Putamen (tissue), 1 donor: ENCODE measurements at places on chromosomes 4 and X.

GRCh38 chr4:124044867-124045266 is 648.3 kb downstream of the SPRY1 start:
- DNase-seq, result no peak

- peak; percentile 57 for DNase-seq
Observed at GRCh38 chr4:27084685-27085361, 224.2 kb downstream of the STIM2 start.

DNA sequence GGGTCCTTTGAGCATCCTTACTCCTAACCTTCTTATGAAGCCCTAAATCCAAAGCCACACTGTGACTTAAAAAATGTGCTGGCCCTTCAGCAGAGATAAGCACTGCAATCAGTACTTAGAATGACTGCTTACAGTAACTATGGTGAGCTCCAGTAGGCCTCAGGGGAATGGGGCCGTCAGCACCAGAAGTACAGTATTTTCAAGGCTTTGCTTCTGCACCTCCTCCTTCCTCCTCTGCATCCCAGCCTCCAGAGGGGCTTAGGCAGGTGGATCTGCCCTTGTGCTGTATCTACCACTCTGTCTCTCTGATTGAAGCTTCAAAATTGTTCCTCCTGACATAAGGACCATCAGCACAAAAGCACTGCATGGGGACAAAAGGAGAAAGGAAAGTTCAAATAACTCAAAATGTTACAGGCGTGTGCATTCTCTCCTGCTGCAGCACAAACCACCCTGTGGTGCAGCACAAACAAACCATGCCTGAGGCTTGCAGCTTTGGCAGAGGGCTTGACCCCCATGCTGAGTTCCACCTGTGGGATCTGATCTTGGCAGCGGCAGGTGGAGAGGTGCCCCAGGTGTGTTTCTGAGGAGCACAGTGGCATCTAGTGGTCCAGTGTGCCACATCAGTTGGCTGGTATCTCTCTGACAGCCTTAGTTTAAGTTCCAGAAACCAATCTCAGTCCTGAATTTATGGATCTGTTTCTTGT is 164.7 kb downstream of the SOWAHB start:
- DNase-seq, result no peak

- DNase-seq, result no peak
Observed at GRCh38 chrX:34880656-34881055, 61.9 kb upstream of the FAM47B start.

DNA sequence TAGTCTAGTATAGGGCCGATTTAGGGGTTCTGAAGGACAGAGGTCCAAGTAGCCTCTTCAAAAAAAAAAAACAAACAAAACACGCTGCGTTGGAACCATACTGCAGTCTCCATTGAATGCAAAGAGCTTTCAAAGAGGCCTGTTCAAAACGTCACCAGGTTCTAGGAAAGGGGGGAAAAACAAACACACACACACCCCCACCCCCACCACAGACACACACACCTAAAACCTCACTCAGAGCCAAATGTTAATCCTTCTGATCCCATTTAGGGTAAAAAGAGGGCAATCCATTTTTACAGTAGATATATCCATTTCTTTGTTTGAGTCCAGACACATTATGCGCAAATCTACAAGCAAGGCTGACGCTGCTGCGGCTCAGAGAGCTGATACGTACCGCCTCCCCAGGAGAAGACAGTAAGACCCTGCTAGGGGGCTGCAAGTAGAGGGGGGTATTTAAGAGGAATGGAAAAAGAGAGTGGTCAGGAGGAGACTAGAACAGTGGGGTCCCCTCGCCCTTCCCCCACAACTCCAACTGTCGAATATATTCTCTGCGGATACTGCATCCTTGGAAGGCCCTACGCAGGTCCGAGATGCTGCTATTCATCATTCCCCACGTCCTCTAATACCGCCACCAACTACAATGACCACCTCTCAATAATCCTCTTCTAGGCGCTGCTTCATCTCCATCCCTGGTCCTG is 1.3 kb downstream of the NKRF start:
- DNase-seq, result no peak

DNA sequence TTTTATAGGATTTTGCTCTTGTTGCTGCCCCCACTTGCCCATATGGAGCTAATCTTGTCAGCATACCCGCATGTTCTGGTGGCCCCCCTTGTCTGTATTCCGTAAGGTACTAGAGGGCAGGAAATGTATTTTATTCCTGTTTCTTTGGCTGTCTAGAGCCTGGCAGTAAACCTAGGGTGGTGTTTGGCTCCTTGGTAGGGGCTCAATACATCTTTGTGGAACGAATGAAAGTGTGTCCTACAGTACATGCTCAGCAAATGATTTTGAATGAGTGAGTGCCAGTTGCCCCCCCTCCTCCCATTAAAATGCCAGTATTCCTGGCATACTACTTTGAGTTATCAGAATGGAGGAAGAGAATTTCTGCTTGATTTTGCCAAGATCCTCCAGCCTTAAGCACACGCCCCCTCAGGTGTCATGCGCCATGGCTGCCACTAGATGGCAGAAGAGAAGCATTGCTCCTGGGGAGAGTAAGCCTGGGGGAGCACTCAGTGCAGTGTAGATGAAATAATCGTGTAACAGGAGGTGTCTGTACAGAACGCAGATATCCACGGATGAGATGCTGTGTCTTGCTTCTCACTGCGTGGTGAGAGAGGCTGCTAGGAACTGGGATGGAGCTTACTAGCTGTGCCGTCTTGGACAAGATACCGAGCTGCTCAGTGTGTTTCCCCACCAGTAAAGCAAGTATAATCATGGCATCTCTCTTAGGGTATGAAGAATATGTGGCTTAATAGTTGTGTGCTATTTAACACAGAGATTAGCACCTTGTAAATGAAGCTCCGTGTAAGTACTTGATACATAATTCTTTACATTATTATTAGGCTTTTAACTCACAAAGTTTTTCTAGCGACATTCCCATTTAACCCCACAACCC is 17.2 kb upstream of the RNF212 start:
- DNase-seq, result peak; percentile 83

DNA sequence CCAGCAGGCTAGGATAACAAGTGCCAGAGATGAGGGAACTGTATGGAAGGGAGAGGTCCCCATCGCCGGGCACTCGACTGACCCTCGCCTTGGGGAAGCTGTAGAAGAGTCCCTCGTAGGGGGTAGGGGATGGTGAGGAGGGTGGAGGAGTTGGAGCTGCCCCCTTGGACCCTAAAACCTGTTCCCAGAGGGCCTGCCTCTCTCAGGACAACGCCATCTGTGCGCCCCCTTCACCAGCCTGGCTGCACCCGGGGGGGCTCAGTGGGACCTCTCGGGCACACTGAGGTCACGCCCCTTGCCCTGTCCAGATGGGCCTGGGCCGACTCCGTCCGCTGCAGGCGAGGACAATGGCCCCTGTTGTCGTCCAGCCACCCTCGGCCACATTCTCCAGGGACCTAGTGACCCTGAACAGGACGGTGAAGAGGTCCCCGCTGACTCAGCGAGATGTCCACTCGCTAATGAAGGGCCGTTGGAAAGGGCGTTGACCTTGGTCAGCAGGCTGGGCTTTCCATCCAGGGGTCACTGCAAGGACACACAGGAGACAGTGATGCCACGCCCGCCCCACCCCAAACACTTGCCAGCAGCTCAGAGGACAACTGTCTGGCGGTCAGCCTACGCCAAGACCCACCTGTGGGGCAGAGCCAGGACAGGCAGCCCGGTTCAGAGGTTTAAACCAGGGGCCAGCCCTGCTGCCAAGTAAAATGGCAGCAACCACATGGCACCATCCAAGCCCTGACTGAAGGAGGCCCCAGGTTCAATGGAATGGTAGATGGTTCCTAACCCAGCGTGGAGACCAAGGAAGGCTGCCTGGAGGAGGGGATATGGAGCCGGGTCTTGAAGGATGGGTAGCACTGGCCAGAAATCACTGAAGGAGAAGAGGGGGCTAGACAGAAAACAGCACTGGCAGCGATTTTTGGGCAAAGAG is 51.2 kb downstream of the HMX1 start:
- DNase-seq, result no peak

GRCh38 chrX:64204701-64205440 is 637 bp downstream of the AMER1 start:
- peak; percentile 34 for DNase-seq

DNA sequence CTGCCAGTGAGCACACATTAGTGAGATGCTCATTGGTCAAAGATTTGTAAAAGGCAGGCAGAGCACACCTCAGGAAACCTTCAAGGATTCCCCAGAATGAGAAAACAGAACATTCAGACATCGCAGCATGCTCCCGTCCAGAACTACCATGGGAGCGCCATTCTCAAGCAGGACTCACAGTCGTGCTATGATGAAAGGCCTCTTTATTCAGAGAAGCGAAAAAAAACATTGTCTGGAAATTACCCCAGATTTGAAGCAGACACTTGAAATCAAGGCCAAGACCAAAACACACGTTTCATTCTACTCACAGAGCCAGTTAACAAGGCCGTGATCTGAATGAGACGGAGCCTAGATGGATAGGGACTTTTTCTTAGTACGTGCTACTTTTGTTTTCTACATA is 961.8 kb upstream of the TENM3 start:
- peak; percentile 78 for DNase-seq

GRCh38 chrX:153525451-153525850 is 8.0 kb downstream of the ATP2B3 start:
- DNase-seq, result no peak

DNA sequence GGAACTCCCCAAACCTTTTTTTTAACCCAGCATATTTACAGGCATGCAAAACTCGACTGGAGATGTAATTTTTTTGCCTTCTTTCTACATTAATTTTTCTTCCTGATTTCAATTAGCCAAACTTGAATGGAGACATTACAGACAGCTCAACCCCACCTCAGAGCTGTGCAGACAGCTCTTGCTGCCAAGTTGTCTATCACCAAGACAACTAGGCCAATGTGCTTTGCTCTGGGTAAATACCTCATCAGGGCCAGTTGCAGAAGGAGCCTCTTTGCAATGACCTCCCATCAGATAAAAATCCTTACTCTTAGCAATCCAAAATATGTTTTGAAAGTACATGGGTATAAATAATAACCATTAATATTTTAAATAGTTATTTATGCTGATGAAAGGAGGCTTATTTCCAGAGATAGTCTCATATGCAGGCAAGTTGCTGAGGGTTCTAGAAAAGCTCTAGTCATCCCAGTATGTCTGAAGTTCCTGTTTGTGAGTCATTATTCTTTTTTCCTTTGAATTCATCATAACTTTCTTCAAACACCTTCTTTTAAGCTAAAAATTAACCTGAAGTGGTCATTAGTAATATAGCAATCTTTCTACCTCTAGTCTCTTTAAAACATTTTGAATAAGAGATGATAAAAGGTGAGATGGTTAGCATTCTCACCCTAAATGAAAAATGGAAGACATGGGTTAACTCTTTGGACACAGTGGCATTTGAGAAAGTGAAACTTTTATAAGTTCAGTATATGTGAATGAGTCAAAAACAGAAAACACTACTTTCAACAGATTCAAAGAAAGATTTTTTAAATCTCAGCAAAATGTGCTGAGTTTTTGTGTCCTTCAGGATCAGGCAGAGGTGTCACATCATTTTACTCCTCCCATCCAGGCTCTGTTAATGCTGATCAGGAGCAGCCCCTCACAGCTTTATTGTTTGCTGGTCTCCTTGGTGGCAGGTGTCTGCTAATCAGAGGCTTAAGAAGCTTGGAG is 475.5 kb upstream of the FGF16 start:
- no peak for DNase-seq

GRCh38 chr4:127145006-127145540 is 487.7 kb upstream of the INTU start:
- no peak for DNase-seq

- DNase-seq, result no peak
Observed at GRCh38 chr4:98997166-98997565, 1.6 kb downstream of the METAP1 start.

DNA sequence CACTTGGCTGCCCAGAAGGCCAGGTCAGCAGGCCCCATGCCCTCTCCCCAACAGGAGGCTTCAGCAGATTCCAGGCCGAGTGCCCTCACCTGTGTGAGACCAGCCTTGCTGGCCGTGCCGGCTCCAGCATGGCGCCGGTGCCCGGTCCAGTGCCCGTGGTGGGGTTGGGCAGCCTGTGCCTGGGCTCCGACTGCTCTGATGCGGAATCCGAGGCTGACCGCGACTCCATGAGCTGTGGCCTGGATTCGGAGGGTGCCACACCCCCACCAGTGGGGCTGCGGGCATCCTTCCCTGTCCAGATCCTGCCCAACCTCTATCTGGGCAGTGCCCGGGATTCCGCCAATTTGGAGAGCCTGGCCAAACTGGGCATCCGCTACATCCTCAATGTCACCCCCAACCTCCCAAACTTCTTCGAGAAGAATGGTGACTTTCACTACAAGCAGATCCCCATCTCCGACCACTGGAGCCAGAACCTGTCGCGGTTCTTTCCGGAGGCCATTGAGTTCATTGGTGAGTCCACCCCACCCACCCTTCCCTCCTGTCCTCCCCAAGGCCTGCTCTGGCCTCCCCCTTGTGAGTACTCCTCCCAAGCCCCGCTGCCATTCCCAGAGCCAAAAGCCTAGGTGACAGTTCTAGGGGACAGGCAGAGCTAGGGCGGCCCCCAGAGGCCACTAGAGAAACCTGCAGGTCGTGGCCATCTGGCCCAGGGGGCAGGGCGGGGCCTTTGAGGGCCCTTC is 2.3 kb downstream of the DUSP9 start:
- no peak for DNase-seq
